Motor neuron (in vitro differentiated cells): ENCODE measurements at places on chromosomes 6 and 20.

DNA sequence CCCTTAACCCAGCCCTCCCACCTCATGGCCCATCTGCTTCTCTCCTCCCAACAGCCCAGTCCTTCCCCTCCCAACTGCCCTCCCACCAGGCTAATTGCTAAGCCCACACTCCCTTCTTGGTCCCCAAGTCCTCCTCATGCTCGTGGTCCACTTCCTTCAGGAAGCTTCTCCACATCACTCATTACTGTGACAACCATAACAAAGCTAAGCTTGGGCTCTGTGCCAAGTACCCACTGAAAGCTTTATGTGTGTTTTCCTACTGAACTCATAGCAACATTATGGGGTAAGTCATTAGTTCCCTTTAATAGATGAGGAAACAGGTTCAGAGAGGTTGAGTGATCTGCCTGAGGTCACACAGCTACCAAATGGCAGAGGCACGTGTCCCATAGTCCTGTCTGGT lies 16.2 kb downstream of the FRS3 start:
- no peak for ATAC-seq

DNA sequence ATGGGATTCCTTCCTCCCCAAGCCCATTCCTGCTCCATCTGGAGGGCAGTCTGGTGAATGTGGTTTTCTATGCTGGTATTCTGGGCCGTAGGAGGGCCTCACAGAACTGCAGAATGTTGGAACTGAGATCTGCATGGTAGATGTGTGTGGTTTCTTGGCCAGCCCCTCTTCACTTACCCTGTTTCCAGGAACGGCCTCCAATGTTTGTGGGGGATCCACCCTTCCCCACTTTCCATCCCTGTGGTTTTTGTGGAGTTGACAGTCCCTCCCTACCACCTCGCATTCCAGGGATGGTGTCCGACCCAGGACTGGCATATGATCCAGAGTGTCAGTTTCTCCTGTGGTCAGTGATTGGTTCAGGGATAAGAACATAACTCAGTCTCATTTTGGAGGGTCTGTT lies 26.7 kb upstream of the TMEM14A start:
- no peak for ATAC-seq

DNA sequence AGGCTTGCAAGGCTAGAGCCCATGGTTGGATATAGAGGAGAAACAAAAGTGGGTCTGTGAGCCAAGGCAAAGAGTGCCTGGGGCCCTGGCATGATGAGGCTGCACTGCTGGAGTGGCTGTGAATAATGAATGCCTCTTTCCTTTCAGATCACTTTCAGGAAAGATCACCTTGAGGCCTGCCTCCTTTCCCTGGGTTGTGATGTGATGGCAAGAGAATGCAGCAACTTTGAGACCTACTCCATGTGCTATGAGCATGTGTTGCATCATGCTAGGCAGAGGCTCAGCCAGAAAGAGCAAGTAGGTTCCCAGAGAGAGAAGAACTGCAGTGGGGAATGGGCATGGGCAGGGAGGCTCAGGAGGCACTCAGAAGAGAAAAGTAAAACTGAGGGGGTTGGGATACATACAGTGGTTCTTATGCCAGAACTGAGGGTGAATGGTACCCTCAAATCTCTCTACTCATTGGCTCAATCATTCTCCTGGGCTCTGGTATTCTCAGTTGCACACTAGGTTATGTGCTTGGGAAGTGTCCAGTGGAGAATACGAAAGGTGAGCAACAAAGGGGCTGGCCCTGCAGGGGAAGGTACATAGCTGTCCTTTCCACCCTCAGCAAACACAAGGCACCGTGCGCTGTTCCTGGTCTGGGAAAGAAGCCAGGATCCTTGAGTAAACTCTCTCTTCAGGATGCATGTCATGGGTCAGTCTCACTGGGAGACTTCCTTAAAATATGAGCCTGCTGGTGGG lies 45.9 kb downstream of the CD164 start:
- no peak for ATAC-seq

GRCh38 chr20:53517146-53517545 lies 76.5 kb downstream of the ZNF217 start:
- no peak for ATAC-seq

DNA sequence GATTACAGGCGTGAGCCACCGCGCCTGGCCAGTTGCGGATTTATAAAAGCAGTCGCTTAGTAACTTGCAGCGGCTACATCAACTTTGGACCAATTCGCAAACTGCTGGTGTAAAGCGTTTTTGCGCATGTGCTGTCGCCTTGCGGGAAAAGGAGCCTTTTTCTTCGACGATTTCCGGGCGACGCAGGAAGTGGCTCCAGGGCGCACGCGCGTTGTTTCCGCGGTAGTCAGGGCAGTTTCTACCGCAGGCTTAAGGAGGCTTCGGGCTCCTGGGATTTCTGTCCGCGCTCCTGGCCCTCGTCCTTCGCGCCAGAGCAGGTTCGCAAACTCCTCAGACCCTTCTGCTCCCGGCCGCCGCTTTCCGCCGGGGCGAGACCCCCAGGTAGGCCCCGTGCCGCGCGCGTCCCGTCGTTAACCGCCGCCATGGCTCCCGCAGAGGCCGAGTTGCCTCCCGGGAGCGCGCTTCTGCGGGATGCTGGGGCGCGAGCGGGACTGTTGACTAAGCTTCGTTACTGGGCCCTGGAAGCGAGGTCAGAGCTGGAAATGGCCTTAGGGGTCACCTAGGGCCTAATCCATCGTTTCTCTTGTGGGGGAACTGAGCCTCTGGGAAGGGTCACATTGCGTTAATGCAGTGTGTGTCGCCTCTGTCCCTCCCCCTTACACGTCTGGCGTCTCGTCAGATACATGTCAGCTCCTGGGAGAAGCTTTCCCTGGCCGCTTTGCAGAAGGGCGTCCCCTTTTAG lies at the start of gene RAE1:
RAE1 (plus strand) TSS at position 214 of the 742 bp plus-strand sequence. CDS start 2,784 bp downstream, outside the sequence.
- peak; percentile 92 for ATAC-seq

- no peak for ATAC-seq
Observed at GRCh38 chr6:128149796-128150195, 248.9 kb upstream of the THEMIS start.

DNA sequence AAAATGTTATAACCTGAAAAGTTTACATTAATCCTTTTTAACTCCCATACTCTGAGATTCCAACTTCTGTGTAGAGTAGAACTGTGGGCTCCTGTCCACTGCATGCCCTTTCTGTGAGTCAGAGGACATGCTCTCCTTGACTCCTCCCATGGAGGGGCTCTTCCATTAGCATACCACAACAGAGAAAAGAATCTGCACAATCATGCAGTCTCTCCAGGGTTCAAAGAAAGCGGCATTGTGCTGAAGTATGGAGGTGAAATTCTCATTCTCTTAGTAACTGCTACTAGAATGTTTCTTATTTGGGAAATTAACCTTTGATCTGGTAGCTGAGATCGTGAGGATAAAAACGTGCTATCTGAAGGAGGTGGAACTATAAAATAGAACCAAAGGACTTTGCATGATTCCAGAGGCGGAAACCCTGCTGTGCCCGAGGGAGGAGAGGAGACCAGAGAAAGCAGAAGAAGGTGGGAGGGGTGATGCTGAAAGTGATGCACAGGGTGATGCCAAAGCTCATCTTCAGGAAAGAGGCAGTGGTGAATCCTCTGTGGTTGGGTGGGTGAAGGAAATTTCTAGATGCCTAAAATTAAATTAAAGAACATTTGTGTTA lies 202.2 kb upstream of the PCSK2 start:
- ATAC-seq = peak; percentile 93

DNA sequence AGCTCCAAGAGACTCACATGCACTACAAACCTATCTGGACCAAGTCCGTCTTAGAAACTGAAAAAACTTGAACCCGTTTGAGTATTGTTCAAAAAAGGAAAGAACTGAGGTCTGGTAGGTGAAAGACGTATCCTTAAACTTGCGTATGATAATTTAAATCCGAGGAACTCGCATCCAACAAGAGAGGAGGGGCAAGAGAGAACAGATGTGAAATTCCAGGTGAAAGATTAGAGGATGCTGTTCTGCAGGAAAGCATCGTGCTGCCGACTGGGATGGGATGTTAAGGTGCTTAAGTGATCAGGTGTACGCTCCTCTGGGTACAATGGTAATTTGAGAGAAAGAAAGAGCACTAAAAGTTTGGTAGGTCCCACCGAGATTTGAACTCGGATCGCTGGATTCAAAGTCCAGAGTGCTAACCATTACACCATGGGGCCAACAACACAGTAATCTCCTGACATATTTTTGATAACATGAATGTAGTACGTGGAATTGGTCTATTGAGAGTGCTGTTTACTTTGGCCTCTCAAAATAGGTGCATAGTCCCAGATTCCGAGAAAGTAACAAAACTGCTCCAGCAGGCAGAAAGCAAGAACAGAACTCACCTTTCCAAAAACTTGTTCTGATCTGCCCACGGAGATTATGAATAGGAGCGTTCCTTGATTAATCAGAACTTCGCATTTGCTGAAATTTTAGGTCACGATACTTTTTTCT lies 53.5 kb upstream of the BTN3A2 start:
- ATAC-seq = peak; percentile 36

- ATAC-seq = no peak
Observed at GRCh38 chr6:108596956-108597355, 36.2 kb downstream of the FOXO3 start.

DNA sequence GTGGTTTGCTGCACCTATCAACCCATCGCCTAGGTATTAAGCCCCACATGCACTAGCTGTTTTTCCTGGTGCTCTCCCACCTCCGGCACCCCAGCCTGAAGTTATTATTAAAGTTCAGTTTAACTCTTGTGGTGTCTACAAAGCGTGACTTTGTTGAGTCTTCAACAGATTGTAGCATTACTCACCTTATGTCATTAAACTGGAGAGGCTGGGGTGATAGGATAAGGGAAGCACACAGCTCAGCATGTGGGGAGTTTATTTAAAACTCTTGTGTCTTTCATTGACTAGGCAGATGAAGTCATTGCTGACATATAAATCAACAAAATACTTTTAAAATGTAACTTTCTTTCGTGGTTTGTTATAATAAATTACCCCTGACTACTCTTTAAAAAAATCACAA lies 84.7 kb upstream of the GCM1 start:
- no peak for ATAC-seq

GRCh38 chr6:87250019-87250418 lies 72.4 kb upstream of the SMIM8 start:
- no peak for ATAC-seq
